Activated CD4-positive, alpha-beta T cell treated with anti-CD3 and anti-CD28 coated beads, Interleukin-2, Interleukin-4, amounts not matched to agents 100 ng/mL and 50 ng/mL, durations not matched to agents 16 hours and 8 hours (primary cell): ENCODE measurements at places on chromosomes 3 and 15.

DNA sequence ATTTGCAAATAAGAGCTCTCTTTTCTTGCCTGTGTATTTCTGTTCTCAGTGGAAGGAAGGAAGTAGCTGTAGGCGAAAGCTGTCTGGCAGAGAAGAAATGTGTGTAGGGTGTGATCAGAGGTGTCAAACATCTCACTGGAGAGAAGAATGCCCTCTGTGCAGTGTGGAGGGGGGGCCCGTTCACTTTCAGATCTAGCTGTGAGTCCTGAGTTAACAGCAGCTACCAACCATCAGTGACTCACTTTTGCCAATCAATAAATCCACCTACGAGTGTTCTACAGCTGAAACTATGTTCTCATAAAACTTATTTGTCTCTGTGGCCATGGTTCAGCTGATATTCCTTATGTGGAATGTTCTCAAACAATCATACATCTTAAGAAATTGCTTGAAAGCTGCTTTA lies 103.7 kb downstream of the FRMD4B start:
- peak; percentile 77 for DNase-seq

GRCh38 chr3:278300-279064 lies 81.9 kb downstream of the CHL1 start:
- no peak for DNase-seq

DNA sequence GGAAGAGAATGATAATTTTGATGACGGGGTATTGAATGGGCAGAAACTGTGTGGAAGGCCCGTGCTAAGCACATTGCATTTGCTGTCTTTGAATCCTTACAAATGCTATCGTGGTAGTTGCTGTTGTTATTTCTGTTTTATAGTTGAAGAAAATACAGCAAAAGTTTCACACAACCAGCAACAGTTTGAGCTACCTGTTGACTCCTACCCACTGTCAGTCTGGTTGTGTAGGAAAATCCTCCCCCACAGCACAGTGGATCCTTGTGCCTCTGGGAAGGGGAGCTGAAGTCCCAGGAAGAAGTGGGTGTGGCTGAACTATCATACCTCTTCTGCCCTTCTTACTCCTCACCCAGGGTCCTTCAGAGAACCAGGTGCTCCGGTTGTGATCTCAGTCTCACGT lies 29.4 kb downstream of the MRAS start:
- no peak for DNase-seq

DNA sequence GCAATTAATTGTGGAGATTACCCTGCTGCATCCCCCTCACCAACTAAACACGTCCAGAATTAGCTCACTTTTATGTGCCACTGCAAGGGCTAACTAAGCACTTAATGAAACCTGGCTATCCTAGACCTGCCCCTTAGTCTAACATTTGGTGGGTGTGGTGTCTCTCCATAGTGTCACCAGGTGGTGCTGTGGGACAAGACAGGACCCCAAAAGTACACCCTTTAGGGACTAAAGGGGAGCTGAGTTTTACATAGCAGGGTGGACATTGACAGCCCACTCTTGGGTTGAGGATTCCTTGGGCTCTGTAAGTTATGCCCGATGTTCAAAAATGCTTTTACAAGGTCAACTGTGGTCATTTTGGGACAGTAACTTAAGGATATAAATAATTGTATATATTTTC lies 5.7 kb downstream of the DUT start:
- no peak for DNase-seq

- DNase-seq: peak; percentile 50
These were observed 31.4 kb downstream of the GTF2E1 start for GRCh38 chr3:120773932-120774331.

DNA sequence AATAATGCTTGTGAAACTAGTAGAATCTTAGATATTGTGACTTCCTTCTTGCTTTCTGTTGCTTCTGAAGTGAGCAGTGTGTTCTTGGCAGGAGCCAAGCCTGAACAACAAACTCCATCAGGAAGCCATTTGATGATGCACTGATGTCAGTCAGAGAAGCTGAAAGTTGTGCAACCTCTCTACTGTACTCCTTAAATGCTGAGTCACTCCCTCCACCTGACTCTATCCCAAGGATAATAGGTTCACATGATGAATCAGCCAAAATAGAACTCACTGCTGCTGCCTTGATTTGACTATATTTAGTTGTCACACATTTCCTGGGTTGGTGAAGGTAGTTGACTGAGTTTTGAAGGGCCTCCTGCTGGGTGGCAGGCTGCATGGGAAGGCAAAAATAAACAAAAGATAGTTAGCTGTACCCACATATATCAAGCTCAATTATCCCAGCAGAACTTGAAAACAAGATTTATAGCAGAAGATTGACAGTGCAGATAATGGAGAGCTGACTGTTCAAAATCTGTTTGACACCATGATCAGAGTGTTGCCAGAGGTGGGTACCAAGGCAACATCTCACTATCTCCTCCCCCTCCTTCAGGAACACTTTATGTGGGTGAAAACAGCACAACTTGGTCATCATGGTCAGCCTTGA lies 328.4 kb upstream of the DPH6 start:
- DNase-seq: no peak

GRCh38 chr15:90095521-90095959 lies 6.7 kb downstream of the IDH2 start:
- DNase-seq: peak; percentile 63

- no peak for DNase-seq
These were observed 24.5 kb upstream of the TOP2B start for GRCh38 chr3:25689226-25689625.

GRCh38 chr3:13497386-13497785 lies 17.3 kb downstream of the HDAC11 start:
- no peak for DNase-seq

- DNase-seq: no peak
These were observed 33.2 kb downstream of the MTMR10 start for GRCh38 chr15:30958219-30958618.

- DNase-seq: no peak
These were observed 112.5 kb downstream of the RAP2B start for GRCh38 chr3:153274561-153274960.

- DNase-seq: no peak
These were observed 116.4 kb downstream of the GREM1 start for GRCh38 chr15:32834156-32834555.

- DNase-seq: peak; percentile 50
These were observed 16.6 kb upstream of the EXOG start for GRCh38 chr3:38479431-38480092.

DNA sequence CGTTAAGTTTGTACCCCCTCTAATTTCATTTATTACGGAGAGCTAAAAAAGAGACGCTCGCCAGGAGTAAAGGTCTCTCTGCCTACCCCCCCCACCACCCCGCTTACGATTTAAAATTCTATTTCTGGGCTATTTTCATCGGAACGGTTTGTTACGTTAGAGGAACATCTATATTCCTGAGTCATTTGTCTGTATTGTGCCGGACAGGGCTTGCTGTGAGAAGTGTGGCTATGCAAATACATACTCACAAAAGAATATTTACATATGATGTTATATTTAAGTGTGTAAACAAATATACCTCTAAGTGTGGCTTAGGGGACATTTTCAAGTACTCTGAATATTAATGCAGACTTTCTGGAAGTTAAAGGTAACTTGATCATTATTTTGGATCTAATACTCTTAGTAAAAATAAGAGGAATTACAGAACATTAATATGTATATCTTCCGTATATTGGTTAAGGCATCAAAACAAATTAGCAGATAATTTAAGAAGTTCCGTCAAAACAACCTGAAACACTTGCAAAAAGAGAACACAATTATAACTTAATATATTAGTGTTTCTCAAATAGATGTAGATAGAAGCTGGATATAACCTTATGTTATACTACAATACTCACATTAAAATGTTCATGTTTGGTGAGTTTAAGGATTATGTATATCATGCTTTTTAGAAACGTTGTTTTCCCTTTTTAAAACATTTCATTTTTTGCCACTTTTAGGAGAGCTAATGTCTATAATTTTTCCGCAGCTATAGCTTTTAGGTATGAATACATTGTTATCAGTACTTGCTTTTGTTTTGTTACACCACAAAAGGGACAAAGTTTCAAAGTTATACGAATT lies 1.6 kb upstream of the SHOX2 start:
- DNase-seq: no peak

- no peak for DNase-seq
These were observed 1.3 kb downstream of the CACNA1D start for GRCh38 chr3:53495520-53496391.

- DNase-seq: no peak
These were observed 791.6 kb upstream of the ARRDC4 start for GRCh38 chr15:97168704-97169475.

GRCh38 chr15:31840849-31841476 lies 189.4 kb upstream of the CHRNA7 start:
- no peak for DNase-seq

DNA sequence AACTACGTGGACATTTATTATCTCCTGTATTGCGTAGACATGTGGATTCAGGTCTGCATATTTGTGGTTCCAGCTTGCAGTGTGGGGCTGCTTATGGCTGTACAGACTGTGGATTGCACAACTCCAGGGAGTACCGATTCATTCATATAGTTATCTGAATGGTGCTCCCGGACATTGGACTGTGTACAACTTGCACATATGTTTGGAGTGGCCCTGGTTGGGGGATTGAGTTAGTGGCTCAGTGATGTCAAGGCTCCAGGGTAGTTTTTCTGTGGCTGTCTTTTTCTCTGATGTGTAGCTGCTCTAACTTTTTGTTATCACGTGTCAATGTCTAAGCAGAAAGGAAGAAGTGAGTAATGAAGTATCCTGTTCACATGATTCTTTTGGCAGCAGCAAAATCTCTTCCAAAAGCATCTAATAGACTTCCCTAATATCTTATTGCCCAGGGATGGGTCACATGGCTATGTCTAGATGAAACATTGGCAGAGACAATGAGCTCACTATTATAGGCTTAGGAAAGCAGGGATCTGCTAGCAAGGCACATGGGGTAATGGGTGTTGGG lies 15.8 kb downstream of the ST3GAL6 start:
- DNase-seq: no peak

DNA sequence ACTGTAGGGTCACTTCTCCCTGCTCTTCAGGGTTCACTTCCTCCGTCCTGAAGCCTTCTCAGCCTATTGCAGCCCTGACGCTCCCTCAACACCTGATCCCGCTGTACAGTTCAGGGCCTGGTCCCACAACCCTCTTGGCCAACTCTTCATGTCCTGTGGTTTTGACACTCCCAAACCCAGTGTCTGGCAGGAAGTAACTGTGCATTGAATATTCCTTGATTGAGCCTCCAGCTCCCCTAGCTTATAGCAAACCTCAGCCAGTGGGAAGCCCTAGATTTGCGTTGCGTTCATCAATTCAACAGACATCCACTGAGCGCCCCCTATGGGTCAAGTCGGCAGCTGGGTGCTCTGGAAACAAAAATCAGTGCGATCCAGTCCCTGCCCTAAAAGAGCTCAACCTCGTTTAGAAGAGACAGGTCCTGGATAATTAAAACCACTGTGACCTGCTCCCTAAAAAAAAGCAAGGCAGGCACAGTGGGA lies 13.5 kb downstream of the UBAP1L start:
- DNase-seq: peak; percentile 50

DNA sequence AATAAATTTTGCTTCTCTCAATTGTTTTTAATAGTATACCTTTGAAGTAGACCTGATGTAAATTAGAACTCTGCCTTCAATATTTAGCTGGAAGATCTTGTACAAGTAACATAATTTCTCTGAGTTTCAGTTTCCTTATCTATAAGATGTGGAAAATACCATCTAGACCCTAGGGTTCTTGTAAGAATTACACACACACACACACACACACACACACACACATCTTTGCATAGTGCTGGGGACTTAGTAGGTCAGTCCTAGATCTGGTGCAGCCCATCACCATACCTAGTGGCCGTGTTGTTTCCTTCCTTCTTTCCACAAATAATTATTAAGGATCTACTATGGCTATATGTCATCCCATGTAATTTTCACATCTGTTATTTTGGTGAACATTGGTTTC lies 11.0 kb downstream of the TRAT1 start:
- peak; percentile 56 for DNase-seq

DNA sequence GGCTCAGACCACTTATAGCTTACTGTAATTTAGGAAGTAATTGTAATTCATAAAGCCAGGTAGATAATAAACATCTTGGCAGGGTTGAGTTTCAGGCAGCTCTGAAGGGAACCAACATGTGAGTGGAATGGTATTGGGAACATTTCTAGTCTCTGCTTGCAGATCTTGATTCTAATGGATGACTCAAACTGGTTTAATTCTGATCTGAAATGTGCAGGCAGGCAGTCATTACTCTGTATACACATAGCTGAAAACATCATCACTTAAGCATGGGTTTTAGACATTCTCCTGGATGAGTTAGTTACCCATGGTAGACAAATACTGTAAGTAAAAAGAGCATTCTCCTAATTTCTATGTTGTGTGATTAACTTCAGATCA lies 317.0 kb upstream of the TPRG1 start:
- no peak for DNase-seq

DNA sequence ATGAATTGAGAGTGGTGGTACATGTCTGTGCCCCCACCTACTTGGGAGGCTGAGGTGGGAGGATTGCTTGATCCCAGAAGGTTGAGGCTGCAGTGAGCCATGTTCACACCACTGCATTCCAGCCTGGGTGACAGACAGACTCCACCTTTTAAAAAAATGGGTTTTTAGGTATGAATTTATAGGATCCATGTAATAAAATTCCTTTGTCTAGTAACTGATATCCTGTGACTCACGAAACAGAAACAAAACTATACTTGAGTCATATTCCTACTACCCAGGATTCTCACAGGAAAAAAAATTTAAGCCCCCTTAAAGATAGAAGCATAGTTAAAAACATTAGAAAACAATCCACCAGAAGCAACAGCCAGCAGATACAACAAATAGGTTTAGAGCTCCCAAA lies 10.0 kb upstream of the CRTC3 start:
- no peak for DNase-seq

DNA sequence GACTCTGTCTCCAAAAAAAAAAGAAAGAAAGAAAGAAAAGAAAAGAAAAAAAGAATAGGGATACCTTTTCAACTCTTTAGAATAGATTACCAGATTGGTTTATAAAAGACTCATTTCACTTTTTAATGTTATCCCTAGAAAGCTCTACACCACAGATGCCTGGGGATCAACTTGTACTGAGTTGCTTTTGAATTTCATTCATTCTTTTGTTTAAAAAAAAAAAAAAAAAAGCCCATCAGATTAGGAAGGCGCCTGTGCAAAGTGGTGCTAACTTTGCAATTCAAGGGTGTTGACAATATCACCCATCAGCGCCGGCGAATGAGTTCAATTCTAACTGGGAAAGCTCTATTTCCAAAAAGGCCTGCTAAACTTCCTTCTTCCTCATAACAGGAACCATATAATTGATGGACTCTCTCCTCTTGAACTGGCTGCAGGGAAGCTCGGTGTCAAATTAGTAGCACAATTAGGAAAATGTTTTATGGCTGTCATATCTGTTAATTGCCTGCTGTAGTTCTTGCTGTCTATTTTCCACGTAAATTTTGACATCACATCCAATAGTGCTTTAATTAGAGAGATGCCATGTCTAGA lies 48.8 kb downstream of the CDCP1 start:
- DNase-seq: no peak

DNA sequence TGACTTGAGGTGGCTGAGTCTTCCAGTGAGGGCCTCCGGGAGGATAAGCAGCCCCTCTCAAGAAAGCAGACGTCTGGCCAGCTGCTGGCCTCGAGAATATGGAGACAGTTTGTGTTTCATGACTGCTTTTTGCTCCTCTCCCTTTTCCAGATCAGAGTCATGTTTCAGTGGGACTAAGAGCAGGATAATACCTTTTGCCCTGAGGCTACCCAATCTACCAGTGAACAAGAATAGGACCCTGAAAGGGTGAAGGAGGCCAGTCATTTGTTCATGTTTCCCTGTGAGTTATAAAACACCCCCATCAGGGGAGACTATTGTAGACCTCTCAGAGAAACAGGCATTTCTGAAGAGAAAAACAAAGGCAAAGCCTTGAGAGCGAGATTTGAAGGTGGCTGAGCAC lies 137.4 kb downstream of the RYR3 start:
- DNase-seq: no peak

- DNase-seq: no peak
These were observed 1.3 kb downstream of the PSMD2 start for GRCh38 chr3:184300378-184300720.
